ENCODE measurements at places on chromosomes 4 and X.

DNA sequence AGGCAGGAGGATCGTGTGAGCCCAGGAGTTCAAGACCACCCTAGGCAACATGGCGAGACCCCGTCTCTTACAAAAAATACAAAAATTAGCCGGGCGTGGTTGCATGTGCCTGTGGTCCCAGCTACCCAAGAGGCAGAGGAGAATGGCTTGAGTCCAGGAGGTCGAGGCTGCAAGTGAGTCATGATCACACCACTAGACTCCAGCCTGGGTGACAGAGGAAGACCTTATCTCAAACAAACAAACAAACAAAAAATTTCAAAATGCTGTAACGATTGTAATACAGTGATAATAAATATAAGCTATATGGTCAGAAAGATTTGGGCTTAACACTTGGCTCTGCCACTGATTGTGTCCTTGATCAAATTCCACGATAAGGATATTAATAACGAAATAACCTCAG lies 24.2 kb downstream of the SLC25A4 start:
- no peak for DNase-seq

DNA sequence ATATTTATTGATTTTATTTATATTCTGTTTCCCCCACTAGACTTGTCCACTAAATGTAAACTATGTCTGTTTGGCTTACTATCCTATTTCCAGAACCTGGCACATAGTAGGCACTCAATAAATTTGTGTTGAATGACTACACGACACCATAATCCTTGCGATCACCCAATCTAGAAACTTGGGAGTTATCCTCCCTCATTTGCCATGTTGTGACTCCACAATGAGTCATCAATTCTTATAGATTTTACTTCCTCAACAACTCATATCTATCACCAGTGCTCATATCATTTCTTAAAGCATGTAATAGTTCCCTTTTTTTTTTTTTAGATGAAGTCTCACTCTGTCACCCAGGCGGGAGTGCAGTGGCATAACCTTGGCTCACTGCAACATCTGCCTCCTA lies 39.9 kb upstream of the VAMP7 start:
- no peak for DNase-seq

DNA sequence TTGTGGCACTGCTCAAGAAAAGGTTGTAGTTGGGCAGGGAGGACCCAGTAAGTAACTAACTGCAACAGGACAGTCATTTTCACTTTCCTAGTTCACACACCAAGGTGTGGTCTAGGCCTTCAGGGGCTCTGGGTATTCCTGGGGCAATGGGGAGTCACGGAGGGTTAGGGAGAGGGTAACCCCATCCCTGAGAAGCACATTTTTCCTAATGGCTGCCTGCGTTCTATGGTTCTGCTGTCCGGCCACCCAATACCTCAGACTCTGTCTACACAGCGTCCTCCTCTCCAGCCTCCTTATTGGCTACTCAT lies 937 bp upstream of the PPP1R3F start:
- DNase-seq = no peak

GRCh38 chr4:166169111-166169510 lies 296.1 kb downstream of the TLL1 start:
- DNase-seq = peak; percentile 18

- DNase-seq = no peak
These were observed 627.8 kb upstream of the SLIT2 start for GRCh38 chr4:19623866-19624265.

GRCh38 chr4:82469791-82470345 lies 39.5 kb downstream of the ENOPH1 start:
- DNase-seq = peak; percentile 47

GRCh38 chrX:107707866-107708265 lies 67.7 kb downstream of the TSC22D3 start:
- DNase-seq = no peak

DNA sequence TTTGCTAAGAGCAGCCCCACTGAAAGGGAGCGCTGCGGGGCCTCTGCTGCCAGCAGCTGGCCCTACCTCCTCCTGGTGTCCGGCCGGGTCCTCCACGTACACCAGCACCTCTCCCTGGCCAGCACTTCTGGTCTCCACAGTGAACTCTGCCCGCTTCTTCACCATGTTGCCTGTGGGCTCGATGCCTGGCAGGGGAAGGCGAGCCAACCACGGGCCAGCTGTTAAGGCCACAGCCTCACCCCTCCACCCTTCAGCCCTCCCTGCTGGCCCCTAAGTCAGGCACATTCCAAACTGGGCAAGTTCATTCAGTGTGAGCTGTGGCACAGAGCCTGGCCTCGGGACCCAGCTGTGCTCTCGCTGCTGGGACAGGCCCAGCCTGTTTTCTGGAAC lies 7.8 kb downstream of the FLNA start:
- no peak for DNase-seq

DNA sequence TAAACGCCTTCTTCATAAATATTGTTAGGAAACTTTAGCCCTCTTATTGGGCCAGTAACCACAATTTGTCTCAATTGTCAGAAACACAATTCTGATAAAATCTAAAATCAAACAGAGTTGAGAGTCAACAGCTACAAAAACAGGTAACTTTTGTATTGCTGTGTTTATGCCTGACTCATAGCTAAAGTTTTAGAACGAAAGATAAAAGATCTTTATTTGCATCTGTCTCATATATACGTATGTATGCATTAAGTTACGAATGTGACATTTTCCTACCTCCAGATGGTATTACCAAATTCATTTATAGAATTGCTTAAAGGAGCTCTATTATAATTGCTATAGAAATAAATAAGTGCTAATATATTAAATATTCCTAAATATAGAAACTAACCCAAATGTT lies 887.9 kb upstream of the NDST4 start:
- no peak for DNase-seq

- peak; percentile 80 for DNase-seq
These were observed 28.3 kb downstream of the AREG start for GRCh38 chr4:74473155-74473811.

DNA sequence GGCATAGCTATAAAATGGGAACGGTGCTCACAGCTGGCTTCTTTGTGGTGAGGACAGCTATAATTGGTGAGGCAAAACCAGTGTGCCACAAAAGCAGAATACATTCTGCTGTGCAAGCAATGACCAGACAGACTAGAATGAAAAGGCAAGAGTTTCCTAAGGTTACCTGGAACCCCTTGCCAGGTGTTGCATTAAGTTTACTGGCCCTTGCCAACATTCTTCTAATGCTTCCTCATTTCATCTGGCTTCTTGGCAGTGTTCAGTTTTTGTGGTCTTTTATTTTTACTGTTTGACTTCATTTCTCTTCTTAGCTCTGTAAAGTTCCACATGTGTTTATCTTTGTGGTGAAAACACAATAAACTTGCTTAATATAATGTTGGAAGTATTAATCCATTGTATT lies 131.4 kb downstream of the PTTG2 start:
- peak; percentile 62 for DNase-seq

DNA sequence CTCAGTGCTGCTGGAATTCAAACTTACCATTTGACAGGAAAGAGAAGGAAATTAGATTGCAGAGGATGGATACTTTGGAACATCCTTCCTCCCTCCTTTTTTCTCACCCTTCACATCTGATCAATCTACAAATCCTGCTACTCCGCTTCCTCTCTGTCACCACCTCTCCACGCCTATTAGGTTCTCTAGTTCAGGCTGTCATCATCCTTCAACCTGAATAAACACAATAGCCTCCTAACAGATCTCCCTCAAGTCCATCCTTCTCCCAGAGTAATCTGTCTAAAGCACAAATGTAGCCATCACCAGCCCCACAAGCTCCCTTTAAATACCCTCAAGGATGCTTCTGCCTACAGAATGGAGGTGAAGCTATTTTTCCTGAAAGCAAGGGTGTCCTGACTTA lies 20.0 kb upstream of the SLAIN2 start:
- DNase-seq = no peak

DNA sequence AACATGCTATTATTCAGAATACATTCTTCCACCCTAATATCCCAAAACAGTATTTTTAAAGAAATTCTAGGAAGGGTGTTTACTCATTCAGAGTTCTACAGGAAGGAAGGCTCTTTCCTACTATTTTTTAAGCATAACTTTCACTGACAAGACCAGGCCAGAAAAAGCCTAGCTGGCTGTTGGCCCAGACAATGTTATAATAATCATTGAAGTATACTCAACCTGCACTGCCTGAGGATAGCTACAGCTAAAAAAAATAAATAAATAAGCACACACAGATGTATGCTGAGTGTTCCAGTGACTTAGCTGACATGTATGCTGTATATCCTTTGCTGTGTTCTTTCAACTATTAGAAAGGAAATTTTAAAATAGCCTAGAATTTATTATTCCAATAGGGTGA lies 145.8 kb upstream of the SPRY1 start:
- peak; percentile 37 for DNase-seq

GRCh38 chr4:48698029-48698971 lies 81.8 kb downstream of the FRYL start:
- peak; percentile 92 for DNase-seq

- DNase-seq = peak; percentile 97
These were observed 80.8 kb downstream of the ANKRD50 start for GRCh38 chr4:124631760-124632159.

DNA sequence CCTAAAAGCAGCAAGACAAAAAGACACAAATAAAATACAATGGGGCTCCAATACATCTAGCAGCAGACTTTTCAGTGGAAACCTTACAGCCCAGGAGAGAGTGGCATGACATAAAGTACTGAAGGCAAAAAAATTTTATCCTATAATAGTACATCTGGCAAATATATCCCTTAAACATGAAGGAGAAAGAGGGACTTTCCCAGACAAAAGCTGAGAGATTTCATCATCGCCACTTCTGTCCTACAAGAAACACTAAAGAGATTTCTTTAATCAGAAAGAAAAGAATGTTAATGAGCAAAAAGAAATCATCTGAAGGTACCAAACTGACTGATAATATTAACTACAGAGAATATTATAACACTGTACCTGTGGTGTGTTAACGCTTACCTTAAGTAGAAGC lies 86.4 kb downstream of the ANKRD17 start:
- no peak for DNase-seq

GRCh38 chrX:155179346-155179997 lies 36.8 kb upstream of the VBP1 start:
- DNase-seq = no peak

DNA sequence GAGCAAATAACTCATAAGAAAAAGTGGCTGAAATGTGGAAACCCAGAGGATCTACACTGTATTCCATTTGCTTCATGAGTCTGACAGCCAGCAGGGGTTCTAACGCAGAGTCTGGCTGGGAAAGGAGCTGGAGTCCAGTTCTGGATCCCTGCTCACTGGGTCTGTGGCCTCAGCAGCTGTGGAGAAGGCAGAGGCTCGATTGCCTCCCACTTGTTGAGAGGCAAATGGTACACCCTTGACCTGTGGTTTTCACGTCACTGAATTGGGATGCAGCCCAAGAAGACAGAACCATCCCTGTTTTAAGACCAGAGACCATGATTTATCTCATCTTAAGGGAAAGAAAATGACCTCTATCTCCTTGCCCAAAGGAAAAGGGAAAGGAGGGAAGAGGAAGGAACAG lies 147.0 kb upstream of the NOCT start:
- peak; percentile 8 for DNase-seq

DNA sequence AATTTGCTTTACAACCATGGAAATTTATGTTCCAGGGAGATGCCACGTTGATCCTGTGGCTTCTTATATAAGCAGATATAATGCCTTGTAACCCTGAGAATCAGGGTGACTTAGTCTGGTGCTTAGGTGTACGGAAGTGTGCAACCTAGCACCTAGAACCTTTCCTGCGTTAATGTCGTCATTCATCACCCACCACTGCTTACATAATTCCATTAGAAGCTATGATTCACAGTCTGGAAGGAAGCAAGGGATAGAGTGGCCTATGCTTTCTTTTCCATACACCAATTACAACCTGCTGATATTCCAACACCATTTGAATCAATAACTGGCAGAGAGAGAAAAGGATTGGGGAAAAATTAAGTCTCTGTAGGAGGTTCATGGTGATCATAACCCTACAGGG lies 17.3 kb upstream of the CXCL8 start:
- no peak for DNase-seq

- peak; percentile 51 for DNase-seq
These were observed 23.9 kb downstream of the ACSL4 start for GRCh38 chrX:109709129-109709631.

DNA sequence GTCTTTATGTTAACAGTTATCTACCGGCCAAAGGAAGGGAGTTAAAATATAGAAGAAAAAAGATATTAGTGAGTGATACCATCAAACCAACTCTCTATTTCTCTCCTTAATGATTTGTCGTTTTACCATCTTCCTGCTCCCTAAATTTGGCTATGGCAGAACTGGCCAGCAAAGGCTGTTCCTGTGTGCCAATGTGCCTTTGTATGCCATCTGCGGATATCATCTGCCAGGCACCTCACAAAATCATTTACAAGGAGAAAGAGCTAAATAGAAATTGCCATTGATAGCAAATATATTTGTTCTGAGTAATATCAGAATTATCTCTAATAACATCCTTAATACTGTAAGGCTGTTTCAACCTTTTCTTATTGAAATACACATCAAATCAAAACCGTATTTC lies 22.4 kb downstream of the GPM6A start:
- DNase-seq = no peak

DNA sequence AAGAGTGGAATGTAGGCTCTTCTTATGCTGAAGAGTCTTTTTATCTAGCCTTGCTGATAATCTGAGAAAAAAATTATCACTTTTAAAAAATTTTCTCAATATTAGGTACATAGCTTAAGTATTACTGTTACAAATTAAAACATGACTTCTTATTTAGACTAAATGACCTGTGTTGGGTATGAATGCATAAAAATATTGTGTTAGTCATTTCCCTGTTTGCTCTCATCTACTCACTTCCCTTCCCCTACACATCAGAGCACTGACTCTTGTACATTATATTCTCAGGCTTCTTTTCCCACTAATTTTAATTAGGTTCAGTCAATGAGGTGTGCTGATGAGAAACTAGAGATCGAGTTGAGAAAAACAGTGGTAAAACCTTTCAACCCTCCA lies 881.0 kb downstream of the PCDH18 start:
- DNase-seq = no peak

- DNase-seq = peak; percentile 73
These were observed 444.0 kb upstream of the PITX2 start for GRCh38 chr4:111066887-111067286.

DNA sequence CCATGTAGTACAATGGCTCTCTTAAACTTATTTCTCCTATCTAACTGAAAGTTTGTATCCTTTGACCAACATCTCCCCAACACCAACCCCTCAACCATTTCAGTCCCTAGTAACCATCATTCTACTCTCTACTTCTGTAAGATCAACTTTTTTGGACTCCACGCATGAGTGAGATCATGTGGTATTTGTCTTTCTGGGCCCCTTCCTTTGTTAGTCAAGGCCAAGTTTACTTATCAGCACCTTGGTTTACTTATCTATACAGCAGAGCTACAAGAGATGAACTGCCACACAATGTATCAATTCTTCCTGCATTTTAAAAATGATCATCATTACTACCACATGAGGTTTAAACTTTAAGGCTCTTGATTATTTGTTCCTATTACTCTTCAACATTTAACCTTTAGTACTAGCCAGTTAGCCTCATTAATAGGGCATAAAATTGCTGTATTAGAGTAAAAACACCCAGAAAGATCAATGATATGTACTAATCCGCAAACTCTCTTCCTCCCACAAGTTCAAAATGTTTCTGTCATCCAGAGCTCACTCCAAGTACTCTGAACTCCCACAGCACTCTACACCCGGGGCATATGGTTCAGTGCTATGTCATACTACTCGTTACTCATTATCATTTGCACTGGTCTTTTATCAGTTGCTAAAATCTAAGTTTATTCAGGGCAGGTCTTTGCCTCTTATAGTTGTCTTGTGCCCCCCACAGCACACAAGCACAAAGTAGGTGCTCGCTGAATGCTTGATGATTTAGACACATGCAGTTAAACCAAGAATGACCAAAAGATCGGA lies 145.7 kb upstream of the ADAMTS3 start:
- no peak for DNase-seq

- no peak for DNase-seq
These were observed 46.1 kb upstream of the LGI2 start for GRCh38 chr4:25076625-25077398.
